ENCODE measurements at places on chromosomes 11 and 22.

DNA sequence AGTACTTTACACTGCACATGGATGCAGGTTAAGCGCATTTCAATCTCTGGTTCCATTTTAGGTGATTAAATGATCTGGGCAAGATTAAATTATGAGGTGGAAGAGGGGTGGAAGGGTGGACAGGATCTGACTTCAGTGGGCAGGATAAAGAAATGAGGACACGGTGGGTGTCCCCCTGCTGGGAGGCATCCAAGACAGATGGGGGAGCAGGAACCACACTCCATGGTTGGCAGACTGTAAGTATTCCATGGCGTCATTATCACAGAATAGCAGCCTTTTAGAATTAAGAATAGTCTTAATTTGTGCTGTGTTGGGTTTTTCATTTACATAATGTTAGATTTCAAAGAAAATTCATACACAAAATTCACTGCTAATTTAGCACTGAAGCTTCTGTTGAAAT lies 7.6 kb upstream of the SORL1 start:
- no peak for DNase-seq

DNA sequence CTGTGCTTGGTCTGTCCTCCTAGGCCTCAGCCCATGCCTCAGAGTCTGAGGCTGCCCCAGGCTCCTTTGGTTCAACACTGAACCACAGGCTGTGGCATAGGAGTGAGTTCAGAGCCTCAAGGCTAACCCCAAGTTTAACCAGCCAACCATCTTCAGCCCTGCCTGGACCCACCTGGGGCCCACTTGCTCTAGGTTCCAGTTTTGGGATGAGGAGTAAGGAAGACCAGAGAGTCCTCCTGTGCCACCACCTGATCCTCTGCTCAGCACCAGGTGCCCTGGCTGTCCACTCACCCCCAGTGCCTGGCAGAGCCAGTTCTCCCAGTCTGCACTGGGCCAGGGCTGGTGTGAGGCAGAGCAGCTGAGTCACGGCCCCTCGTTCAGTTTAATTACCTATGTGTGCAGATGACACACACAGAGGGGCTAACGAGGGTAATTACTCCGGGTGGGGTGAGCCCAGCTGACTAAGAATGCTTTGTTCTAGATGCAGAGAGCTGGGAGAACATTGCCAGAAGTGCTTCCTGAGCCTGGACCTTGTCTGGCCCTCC lies 12.0 kb upstream of the TMPRSS13 start:
- DNase-seq = no peak

GRCh38 chr11:86919557-86920210 lies 35.5 kb downstream of the FZD4 start:
- no peak for DNase-seq

GRCh38 chr11:123473941-123474677 lies 44.0 kb downstream of the GRAMD1B start:
- peak; percentile 81 for DNase-seq

- DNase-seq = peak; percentile 24
Measured at GRCh38 chr11:113373306-113373705, 14.3 kb upstream of the ANKK1 start.

DNA sequence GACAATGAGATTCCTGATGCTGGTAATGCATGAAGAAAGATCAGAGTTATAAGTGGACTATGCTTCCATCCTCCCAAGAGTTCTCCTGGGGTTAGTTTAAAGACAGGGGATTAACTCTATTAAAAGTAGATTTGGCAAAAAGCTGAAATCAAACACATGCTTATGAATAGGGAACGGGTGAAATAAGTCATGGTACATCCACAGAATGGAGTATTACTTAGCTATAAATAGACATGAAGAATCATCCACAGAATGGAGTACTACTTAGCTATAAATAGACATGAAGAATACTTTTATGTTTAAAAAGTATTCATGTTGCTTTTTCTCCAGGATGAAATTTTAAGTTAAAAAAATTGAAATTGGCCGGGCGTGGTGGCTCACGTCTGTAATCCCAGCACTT lies 596.4 kb upstream of the B3GAT1 start:
- DNase-seq = no peak

- DNase-seq = peak; percentile 19
Measured at GRCh38 chr11:109071712-109072524, 350.1 kb upstream of the C11orf87 start.

DNA sequence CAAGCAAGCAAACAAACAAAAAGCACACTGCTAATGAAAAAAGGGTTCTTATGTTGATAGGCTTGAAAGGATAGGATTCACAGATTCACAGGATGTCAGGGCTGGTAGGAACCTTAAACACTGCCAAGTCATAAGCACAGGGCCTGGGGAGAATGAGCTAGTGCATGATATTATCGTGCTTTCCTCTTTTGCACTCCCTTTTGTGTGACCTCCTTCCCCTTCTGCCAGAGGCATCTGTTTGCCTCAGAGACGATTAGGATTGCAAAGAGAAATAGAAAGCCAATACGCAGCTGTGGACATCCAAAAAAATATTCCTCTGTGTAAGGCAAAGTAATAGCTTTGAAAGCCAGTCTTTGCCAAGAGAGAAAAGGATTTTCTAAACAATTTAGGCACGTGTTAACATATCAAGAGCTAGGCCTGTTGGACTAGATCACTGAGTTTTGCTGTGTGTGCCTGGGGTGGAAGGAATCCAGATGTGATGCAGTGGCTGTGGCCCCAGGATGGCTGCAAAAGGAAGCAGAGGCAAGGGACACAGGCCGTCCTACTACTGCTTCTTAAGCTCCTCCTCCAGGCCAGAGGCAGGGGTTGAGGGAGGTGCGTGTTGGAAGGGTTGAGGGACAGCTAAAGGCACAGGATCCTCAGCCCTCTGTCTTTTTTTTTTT lies 30.6 kb downstream of the MCHR1 start:
- no peak for DNase-seq

- no peak for DNase-seq
Measured at GRCh38 chr11:79906164-79906563, 465.3 kb upstream of the TENM4 start.

GRCh38 chr11:79332017-79332416 lies 108.8 kb downstream of the TENM4 start:
- no peak for DNase-seq

DNA sequence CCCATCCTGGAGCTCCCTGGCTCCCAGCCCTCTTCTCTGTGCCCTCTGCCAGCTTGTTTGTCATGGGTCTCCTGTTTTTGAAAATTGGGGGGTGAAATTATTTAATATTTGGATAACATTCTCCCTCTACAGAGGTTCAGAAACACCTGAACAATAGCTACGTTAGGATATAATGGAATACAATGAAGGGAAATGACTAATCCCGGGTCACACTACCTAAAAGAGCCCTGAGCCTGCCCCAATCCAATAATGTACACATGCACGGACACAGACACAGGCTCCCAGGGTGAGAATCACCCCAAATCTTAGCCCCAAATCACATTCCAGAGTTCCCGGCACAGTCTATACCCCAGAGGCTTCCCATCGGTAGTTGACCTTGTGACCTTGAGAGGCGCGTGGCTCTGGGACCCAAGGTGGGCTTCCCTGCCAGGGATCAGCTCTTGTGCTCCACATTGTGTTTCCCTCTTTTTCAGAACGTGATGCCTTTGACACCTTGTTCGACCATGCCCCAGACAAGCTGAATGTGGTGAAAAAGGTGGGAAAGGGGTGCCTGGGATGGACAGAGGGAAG lies 135.5 kb downstream of the PARVA start:
- DNase-seq = no peak

GRCh38 chr22:28072066-28072465 lies 153.0 kb upstream of the PITPNB start:
- no peak for DNase-seq

- no peak for DNase-seq
Measured at GRCh38 chr22:47600791-47601625, 838.6 kb downstream of the TBC1D22A start.

DNA sequence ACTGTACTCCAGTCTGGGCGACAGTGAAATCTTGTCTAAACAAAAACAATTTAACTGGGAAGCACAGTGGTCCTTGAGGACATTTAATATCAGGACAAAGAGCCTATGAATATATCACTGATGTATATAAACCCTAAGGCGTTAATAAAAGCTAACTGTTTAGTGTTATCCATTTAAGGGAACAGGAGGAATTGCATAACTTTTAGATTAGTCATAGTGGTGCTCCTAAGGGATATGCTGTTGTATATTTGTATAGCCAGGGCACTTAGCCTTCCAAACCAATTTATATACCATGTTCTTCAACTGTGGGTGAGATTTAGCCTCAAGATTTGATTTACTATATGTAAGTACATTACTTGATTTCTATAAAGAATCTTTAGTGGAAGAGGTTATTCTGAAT lies 3.0 kb upstream of the CHEK1 start:
- no peak for DNase-seq

DNA sequence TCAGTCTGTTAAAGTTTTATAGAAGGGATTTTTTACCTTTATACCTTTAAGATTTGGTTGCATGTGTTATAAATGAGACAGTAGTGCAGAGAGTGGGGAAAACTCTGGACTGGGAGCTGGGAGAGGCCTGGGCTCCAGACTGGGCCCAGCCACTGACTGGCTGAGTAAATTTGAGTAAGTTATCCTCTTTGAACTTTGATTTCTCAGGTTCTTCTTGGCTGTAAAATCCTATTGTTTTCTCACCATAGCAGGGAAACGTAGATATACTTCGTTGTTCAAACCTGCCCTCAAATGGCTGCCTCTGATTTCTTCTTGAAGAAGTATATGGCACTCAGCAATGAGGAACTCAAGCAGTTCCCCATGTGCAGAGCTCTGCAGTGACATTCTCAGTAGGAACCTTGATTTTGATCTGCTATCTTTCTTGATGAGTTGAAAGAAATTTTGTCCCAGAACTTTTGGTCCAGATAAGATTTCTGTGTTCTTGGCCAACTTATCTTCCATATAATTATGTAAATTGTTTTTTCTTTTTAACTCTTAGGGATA lies 8.8 kb downstream of the BMAL1 start:
- DNase-seq = no peak

DNA sequence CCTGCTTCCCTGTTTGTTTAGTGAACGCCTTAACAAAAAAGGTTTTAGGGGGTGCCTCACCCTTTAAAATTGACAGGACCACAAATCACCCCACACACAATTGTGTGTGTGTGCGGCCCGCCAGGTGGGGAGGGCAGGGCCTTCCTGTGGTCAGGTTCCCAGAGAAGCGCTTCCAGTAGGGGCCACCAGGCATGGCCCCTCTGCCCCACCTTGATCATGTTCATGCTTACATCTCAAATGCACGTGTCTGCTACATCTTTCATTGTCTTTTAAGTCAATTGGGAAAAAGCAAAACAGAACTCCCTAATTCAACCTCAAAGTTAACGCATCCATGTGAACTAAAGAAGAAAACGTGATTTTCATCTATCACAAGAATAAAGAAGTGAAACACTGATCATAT lies 1335.3 kb downstream of the TBC1D22A start:
- no peak for DNase-seq

- DNase-seq = no peak
Measured at GRCh38 chr11:62721994-62722393, 5.3 kb downstream of the HNRNPUL2 start.

DNA sequence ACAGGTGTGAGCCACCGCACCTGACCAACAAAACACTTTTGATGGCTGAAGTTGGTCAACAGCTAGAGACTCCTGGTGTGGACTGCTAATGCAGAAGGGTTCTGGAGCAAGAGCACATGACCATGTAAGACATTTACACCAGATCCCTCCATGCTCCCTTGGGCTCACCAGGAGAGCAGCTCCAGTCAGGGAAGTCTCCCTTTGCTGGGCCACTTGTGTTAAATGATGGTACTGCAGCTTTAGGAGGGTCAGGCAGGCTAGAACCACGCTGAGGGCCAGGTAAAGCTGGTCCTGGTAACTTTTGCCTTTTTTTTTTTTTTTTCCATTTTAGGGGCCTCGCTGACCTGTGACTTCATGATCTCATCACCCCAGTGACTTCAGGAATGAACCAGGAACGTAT lies 146.4 kb downstream of the FBXO7 start:
- DNase-seq = no peak

DNA sequence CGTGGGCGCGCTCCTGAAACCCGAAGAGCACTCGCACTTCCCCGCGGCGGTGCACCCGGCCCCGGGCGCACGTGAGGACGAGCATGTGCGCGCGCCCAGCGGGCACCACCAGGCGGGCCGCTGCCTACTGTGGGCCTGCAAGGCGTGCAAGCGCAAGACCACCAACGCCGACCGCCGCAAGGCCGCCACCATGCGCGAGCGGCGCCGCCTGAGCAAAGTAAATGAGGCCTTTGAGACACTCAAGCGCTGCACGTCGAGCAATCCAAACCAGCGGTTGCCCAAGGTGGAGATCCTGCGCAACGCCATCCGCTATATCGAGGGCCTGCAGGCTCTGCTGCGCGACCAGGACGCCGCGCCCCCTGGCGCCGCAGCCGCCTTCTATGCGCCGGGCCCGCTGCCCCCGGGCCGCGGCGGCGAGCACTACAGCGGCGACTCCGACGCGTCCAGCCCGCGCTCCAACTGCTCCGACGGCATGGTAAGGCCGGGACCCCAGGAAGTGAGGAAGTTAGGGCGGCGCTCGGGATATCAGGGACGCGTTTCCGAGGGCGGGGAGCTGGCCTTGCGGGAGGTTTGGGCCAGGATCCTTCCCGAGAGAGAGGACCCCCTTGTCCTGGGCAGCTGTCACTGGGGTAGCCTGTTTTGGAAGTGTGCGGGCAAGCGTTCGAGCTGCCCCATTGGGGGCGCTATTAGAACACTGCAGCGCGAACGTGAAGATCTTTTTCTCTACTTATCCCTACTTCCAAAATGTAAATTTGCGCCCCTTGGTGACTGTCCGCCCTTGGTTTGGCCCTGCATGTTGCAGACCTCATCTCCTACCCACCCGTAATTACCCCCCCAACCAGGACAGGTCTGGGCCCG lies 796 bp downstream of the MYOD1 start:
- DNase-seq = no peak

- no peak for DNase-seq
Measured at GRCh38 chr22:36387709-36387958, 133 bp downstream of the MYH9 start.

DNA sequence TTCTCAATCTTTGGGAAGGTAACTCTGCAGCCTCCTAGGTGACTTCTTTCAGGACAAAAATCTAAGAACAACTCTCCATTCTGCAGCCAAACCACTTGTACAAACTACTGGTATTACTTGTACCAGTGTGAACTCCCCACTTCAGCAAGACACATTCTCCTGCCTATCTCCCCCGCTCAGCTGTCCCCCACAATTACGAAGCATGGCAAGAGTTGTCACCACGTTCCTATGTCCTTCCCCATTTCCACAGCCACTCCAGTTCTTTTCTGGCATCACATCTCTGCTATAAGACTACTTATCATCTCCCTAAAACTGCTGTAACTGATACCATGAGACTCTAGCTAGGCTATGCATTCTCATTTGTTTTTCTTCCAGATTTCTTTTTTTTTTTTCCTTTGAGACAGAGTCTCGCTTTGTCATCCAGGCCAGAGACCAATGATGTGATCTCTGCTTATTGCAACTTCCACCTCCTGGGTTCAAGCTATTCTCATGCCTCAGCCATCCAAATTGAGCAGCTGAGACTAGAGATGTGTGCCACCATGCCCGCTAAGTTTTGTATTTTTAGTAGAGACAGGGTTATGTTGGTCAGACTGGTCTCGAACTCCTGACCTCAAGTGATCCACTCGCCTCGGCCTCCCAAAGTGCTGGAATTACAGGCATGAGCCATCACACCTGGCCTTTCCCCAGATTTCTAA lies 71.9 kb upstream of the CDON start:
- DNase-seq = no peak

- DNase-seq = no peak
Measured at GRCh38 chr11:75931124-75931523, 116.1 kb downstream of the UVRAG start.
